T1000 (cell line): ENCODE measurements at places on chromosomes 6 and 20.

GRCh38 chr6:167691533-167692312 lies 135.0 kb upstream of the AFDN start:
- DNase-seq, result no peak

DNA sequence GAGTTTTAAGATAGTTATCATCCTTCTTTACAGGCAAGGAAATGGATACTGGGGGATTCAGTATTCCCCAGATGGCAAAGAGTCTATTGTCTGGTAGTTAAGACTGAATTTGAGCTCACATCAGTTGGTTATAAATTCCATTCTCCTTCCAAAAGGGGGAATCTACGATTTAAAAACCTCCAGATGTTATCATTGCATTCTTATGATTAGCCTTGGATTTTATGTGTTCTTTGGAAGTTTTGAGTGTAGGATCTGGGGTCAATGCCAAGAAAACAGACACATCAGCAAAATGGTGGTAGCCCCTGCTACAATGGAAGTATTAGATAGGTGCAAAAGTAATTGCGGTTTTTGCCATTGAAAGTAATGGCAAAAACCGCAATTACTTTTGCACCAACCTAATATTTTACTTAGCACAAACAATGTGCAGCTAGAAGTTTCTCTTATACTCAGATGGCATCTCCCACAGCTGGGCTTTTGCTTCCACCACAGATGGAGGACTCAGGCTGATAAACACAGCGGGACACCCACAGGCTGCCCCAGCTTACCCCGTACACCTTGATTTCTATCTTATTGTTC lies 168.2 kb upstream of the RIN2 start:
- DNase-seq, result no peak

- DNase-seq, result no peak
These were observed 223.6 kb downstream of the TTLL2 start for GRCh38 chr6:167548451-167548850.

GRCh38 chr6:43199912-43200311 lies 17.9 kb downstream of the CUL9 start:
- DNase-seq, result no peak

GRCh38 chr6:133380723-133381122 lies 139.6 kb downstream of the EYA4 start:
- DNase-seq, result no peak

- DNase-seq, result no peak
These were observed 48.0 kb downstream of the CDC5L start for GRCh38 chr6:44435500-44435899.

- no peak for DNase-seq
These were observed 27.8 kb downstream of the FGD2 start for GRCh38 chr6:37033255-37033654.

GRCh38 chr20:1465470-1466210 lies 1.0 kb downstream of the NSFL1C start:
- no peak for DNase-seq

DNA sequence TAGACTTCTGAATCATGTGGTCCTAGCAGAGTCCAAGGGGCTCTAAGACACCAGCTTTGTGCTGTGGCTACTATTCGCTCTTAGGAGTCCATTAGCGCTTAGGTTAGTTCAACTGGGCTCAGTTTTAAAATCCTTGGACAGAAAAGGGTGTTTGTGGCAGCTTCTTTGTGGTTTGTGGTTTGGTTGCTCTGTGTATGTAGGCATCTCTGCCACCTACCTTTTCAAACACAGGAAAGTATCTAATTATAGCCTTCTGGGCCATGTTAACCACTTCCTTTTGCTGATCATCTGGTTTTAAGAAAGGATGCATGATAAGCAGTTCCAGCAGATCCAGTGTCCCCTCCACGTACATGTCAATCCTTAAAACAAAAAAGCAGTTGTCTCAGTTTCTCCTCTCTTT lies 10.8 kb downstream of the GSTA4 start:
- DNase-seq, result no peak

- no peak for DNase-seq
These were observed 281.0 kb upstream of the EYS start for GRCh38 chr6:65988006-65988405.

GRCh38 chr20:38751360-38751976 lies 3.2 kb downstream of the ACTR5 start:
- no peak for DNase-seq

- no peak for DNase-seq
These were observed 31.9 kb upstream of the PRSS35 start for GRCh38 chr6:83480470-83480869.

DNA sequence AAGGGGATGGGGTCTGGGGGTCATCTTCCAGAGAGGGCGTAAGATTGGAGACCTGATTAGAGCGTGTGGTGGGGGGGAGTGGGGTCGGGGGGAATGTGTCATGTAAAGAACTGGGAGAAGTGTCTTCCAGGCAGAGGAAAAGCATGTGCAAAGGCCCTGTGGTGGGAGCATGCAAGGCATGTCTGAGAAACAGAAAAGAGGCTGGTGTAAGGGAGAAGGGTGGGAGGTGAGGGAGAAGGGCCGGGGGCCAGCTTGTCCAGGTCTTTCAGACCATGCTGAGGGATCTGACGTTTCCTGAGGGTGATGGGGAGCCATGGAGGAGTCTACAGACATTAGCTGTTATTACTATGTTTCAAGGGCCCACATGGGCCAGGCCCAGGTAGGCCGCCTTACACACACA lies 30.4 kb upstream of the FKBP1A start:
- no peak for DNase-seq

GRCh38 chr6:123529843-123530242 lies 106.9 kb downstream of the TRDN start:
- no peak for DNase-seq

DNA sequence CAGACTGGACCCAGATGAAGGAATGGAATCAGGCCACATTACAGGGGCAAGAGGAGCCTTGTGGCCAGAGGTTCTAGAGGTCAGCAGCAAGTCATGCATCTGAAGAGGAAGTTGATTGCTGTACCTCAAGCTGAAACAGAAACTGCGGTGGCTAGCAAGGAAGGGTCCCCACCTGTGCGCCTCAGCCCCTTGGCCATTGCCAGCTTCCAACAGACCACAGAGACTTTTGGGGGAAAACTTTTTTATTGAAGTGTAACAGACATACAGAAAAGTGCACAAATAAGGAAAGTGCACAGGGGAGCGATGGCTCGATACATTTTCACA lies 26.8 kb upstream of the SLC9A8 start:
- no peak for DNase-seq

DNA sequence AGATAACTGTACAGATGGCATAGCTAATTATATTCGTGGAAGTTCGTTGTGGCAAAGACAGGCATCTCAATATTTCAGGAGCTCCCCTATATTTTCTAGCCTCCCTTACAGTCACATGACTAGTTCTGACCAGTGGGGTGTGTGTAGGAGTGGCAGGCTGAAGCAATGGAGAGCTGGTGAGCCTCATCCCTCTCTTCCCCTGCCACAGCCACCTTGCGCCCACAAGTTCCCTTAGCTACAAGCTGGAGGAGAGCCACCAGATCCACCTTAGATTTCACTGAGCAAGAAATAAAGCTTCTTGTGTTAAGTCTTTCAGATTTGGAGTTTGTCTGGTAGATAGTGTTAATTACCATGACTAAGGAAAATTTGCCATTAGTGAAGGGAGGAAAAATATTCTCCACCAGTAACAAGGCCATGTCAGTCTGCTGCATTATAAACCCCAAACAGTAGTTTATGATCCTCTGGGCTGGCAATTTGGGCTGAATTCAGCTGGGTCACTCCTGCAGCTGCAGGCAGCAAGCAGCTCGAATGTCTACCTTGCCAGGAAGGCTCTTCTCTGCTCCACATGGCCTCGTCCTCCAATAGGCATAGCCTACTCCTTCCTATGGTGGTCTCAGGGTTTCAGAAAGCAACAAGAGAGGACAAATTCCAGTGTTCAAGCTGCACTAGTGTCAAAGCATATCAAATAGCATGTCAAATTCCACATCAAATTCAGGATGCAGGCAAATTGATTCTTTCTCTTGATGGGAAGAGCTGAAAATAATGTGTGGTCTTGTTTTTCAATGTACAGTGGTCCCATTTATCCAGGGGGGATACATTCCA lies 7.4 kb upstream of the RBCK1 start:
- no peak for DNase-seq

GRCh38 chr20:49937027-49937929 lies 1.1 kb downstream of the RNF114 start:
- DNase-seq, result no peak

- DNase-seq, result no peak
These were observed 90.2 kb downstream of the THBS2 start for GRCh38 chr6:169163411-169163901.

GRCh38 chr20:59323731-59324130 lies 23.3 kb downstream of the EDN3 start:
- no peak for DNase-seq

DNA sequence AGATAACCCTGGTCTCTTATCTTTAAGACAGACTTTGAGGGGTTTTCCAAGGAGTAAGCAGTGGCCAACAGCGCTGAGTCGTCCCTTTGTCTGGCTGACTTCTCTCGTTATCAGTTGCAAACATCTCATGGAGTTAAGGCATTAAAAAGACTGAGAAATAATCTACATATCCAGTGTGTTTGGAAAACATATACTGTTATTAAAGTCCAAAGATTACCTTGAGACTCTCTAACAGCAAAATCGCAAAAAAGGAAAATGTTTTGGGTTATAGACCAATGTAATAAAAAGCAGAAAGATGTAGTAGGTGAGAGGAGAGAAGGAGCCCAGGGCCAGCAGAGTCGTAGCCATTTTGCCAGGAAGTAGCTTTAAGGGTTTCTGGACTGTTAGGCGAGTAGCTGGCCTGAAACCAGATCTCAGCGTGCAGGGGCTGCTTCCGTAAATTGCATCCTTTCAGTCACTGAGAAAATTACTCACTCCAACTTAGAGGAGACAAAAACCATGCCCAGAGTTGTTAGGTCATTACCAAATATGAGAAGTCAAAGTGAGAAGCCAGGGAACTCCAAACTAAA lies 24.6 kb downstream of the MYLK4 start:
- no peak for DNase-seq
